ENCODE measurements at places on chromosomes 1 and 21.

DNA sequence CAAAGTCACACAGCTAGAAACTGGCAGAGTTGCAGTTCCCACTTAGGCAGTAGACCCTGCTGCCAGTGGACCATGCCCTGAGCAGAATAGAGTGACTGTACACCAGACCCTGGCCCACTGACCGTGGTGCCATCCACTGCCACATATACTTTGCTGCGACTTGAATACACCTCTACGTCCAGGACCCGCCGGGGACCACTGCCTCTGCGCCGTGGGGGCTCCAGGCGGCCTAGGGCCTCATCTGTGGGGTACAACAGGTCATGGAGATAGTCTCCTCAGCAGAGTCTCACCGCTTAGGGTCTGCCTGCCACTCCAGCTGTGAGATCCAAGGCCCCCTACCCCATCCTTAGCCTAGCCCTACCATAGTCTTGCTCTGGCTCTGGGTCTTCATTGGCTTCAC lies 1.6 kb downstream of the POMGNT1 start:
- no peak for DNase-seq

GRCh38 chr1:210098356-210098755 lies 134.2 kb upstream of the SERTAD4 start:
- no peak for DNase-seq

DNA sequence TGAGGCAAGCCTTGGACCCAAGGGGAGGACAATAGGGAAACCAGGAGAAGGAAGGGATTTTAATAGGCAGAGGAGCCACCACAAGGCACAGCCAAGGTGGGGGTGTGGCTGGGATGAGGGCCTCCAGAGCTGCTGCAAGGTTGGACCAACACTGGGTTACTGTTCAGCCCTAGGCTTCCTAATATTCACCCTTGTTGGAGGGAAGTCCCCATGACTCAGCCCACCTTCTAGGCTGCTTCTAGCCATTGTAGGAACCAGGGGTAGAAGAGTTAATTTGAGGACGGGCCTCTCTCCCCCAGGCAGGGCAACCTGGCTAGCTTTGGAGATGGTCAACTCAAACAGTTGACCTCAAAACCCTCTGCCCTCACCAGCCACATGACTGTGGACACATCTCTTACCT lies 59.5 kb downstream of the KCNN3 start:
- no peak for DNase-seq

GRCh38 chr1:187326557-187326956 lies 497.8 kb downstream of the PLA2G4A start:
- DNase-seq, result no peak

GRCh38 chr1:244137725-244138124 lies 86.6 kb downstream of the ZBTB18 start:
- DNase-seq, result no peak

DNA sequence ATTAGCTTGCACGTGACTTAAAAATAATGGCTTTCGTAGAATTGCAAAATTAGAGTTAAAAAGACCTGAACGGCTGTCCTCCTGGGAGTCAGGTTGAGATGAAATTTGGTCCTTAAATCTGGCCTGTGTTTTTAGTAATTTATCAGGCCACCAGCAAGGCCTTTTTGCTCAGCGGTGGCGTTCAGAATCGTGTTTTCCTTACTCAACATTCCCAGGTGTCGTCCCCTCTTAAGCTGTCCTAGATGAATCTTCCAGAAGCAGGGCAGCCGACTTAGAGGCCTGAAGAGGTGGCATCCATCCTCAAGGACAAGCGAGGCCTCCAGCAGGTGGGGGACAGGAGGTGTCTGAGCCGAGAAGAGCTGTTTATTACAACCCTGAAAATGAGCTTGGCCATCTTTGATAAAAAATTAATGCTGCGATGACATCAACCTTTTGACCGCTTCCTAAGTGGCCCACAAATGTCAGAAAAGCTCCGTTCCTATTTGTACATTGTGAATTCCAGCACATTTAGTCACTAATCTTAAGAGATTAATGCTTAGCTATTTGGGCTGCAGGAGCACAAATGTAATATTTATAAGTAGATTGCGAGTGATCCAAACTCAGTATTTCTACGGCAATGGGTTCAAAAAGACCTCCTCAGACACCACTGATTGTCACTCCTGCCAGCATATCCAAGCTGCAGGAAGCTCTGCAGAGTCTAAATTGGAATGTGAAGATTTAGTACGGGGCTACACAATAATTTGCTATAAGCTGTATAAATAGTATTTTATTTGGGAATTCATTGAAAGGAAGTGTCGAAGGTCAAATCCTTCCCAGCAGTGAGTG lies 344.1 kb upstream of the VAMP3 start:
- no peak for DNase-seq

DNA sequence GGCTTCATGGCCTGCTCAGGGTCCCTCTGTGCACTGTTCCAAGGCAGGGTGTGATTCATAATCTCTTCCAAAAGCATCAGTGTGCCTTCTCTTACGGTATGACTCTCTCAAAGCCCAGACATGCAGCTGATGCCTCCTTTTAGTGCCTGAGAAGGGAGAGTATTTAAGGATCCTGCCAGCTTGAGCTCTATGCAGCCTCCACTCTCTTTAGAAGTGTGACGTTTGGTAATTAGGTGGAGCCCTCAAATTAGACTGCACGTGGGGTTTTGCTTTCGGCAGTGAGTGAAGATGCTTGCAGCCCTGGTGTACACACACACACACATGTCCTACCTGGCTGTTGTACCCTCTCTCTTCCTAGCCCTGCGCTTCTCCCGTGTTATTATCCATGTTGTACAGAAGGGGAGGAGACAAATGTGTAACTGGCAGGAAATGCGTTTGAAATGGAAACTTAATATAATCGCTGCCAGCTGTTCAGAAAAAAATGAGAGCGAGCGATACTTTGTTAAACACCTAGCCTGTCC lies 2.6 kb upstream of the C1orf174 start:
- no peak for DNase-seq

DNA sequence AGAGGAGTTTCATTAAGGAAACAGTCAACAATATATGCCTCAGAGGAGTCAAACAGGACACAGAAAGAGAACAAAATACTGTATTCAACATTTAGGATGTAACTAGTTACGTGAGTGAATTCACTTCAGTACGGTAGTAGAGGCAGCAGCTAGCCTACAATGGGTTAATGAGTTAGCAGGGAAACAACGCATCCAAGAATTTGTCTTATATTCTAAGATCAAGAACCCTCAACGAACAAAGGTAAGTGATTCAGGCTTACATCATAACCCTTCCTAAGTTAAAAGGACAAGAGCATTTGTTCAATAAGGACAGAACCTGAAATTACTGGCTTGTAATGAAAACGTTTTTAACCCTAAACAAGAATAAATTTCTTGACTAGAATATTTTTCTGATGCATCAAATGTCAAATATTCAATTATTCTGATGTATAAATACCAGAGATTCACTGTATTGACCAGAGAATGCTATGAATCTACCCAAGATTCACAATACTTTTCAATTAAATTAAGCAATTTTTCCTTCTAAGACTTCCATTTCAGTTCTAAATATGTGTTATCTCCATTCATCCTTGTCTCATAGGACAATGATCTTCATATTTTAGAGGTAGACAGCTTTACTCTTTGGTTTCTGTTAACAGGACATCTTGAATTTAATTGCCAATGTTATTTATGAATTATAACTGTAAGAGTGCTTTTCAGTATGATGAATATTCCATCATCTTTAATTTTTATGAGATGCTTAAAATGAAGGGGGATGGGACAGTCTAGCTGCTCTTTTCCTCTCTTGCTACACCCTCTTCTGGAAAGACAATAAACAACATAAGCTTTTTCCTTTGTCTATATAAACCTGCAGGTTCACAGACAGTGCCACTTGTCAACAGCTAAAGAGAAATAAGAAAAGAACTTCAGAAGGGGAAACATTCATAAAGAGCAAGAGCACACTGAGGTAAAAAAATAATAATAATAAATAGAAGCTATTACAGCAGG lies 209.5 kb downstream of the SMYD3 start:
- no peak for DNase-seq

GRCh38 chr1:100358210-100358609 lies 5.9 kb downstream of the CDC14A start:
- DNase-seq, result no peak

DNA sequence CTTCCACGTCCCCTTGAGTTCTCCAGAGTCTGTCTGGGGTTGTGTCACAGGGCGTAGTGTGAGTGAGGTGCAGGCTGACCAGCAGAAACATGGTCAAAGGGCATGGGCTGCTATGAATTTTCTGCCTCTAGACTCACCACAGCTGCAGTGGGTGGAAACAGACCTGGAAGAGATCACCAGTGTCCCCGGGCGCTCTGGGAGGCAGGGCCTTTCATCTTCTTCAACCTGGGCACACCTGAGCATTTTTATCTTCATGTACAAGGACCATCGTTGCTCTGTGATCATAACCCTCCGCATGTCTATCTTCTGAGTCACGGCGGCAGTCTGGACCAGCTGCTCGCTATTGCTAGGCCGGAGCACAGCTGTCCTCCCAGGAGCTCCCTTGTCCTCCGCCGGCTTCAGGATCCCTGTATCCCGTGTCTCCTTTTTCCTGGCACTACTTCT lies 29.6 kb downstream of the DEGS1 start:
- no peak for DNase-seq

- no peak for DNase-seq
These were observed 49.8 kb downstream of the NFIA start for GRCh38 chr1:61132176-61132638.

- DNase-seq, result no peak
These were observed 241.0 kb downstream of the PTPRC start for GRCh38 chr1:198879711-198880306.

DNA sequence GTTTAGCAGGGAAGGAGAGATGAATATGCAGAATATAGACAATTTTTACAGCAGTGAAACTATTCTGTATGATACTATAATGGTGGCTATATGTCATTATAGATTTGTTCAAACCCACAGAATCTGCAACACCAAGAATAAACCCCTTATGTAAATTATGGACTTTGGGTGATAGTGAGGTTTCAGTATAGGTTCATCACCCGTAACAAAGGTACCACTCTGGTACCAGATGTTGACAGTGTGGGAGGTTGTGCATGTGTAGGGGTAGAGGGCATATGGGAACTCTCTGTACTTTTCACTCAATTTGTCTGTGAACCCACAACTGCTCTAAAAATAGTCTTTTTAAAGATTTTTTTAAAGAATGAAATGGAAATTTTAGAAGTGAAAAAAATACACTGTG lies 29.9 kb upstream of the PRDX6 start:
- no peak for DNase-seq

GRCh38 chr1:18739897-18740296 lies 109.3 kb downstream of the PAX7 start:
- no peak for DNase-seq

GRCh38 chr1:89358287-89358893 lies 5.5 kb upstream of the GBP6 start:
- peak; percentile 53 for DNase-seq

DNA sequence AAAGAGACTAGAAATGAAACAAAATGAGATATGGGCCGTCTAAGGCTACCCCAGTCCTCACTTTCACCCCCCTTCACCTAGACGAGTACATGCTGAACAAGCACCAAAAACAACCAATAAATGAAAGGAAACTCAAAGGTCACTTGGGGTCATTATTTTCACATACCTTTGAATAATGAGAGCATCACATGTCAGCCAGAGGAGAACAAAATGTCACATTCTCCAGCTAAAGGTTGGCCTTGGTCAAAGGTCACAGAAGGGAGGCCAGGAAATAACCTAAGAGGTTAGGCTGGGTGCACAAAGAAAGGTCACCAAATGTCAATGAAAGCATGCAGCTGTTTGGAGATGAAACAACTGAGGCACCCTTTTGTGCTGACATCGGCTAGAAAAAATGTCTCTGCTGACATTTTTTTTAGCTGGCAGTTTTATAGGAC lies 288.7 kb upstream of the USP25 start:
- no peak for DNase-seq

- no peak for DNase-seq
These were observed 81.2 kb upstream of the TMPRSS2 start for GRCh38 chr21:41589131-41589530.

DNA sequence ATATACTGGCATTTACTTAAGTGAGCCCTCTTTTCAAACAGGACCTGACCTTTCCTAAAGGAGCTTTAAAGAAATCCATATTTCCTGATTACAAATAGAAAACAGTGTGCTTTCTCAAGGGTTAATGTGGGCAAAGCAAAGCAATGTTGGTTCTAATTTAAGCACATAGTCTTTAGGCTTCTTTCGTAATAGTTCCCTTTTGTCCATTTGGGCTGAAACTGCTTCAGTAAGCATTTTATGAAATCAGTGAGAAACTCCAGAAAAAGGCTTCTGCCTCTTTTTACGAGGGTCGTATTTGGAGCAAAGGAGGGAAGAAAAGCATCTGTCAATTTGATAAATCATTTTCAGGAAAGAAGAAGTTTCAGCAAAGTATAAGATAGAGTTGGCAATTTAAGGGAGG lies 331.2 kb downstream of the KIF26B start:
- DNase-seq, result no peak

- DNase-seq, result no peak
These were observed 29.8 kb downstream of the AHDC1 start for GRCh38 chr1:27574001-27574781.

GRCh38 chr1:18458133-18459092 lies 22.3 kb upstream of the KLHDC7A start:
- no peak for DNase-seq

- DNase-seq, result no peak
These were observed 139.0 kb downstream of the SDCCAG8 start for GRCh38 chr1:243394601-243395464.

DNA sequence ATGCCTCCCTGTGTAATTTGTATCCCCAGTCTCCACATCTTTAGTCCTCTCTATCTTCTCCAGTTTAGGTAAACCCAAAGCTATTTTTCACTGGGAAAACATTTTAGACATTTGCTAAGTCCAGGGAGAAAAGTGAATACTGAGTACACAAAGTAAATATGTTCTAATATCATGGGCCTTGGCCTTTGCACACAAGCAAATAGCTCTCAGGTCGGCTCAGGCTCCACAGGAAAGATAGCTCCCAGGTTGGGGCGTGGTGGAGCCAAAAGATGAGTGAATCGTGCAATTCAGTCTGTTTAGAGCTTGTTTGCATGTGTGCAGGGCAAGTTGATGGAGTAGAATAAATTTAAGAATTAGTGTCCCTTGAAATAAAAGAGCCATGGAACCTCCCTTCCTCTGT lies 7.9 kb downstream of the RGSL1 start:
- no peak for DNase-seq

GRCh38 chr1:228510101-228510802 lies 23.1 kb downstream of the RNF187 start:
- no peak for DNase-seq

- DNase-seq, result no peak
These were observed 64.8 kb downstream of the MORN1 start for GRCh38 chr1:2326524-2326923.

- DNase-seq, result no peak
These were observed 1.8 kb upstream of the KRTAP10-12 start for GRCh38 chr21:44695184-44695583.
